Right atrium auricular region (tissue), 2 donors: ENCODE measurements at places on chromosomes 12 and 14.

- H3K27ac ChIP-seq: no peak overlapping the region
- H3K36me3 ChIP-seq: no peaks in the 10 kb centered on the region
- no peaks in the 10 kb centered on the region for H3K4me1 ChIP-seq
- H3K4me3 ChIP-seq: no peak overlapping the region
These were observed 520.5 kb downstream of the GLT1D1 start for GRCh38 chr12:129373746-129374145.

DNA sequence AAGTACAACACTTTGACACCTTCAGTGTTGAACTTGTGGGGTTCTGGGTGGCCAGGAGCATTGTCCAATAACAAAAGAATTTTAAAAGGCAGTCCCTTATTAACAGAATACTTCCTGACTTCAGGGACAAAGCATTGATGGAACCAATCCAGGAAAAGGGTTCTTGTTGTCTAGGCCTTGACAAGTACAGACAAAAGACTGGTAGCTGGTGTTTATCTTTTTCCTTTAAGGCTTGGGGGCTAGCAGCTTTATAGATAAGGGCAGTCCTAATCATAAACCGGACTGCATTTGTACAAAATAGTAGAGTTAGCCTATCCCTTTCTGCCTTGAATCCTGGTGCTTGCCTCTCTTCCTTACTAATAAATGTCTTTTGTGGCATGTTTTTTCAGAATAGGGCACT is 27.4 kb downstream of the FAM177A1 start:
- peaks cover 37% of the 10 kb centered on the region for H3K36me3 ChIP-seq
- H3K4me3 ChIP-seq: no peak overlapping the region
- DNase-seq: no peak
- no peaks in the 10 kb centered on the region for H3K4me1 ChIP-seq
- no peak overlapping the region for H3K27ac ChIP-seq

DNA sequence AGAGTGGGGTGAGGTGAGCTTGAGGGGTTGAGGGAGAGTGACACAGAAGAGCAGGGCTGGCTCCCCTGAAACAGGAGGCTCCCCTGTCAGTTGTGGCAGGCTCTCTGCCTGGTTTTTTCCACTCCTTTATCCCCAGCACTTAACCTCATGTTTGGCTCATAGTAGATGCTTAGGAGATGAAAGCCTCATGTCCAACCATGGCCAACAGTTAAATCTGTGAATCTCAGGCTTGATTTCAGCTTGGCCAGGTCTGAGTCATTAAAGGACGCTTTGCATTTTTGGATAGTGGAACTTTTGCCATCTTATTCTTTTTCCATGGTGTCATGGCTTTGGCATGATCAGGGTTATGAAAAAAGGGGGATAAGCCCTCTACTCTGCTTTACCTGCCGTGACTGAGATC is 117.2 kb downstream of the CACNA1C start:
- H3K27me3 ChIP-seq: no peaks in the 10 kb centered on the region
- no peaks in the 10 kb centered on the region for H3K4me1 ChIP-seq
- H3K4me3 ChIP-seq: no peak overlapping the region
- no peak for DNase-seq
- peak overlapping the region; percentile 51 for H3K27ac ChIP-seq
- H3K36me3 ChIP-seq: peaks cover 10% of the 10 kb centered on the region

GRCh38 chr14:70662080-70662479 is 20.4 kb downstream of the TTC9 start:
- peaks cover 24% of the 10 kb centered on the region for H3K4me1 ChIP-seq
- H3K27ac ChIP-seq: peak overlapping the region; percentile 19
- no peak for DNase-seq
- no peaks in the 10 kb centered on the region for H3K36me3 ChIP-seq
- no peaks in the 10 kb centered on the region for H3K27me3 ChIP-seq
- H3K4me3 ChIP-seq: no peak overlapping the region

GRCh38 chr12:103679421-103680170 is 92.5 kb downstream of the STAB2 start:
- H3K4me1 ChIP-seq: peaks cover 17% of the 10 kb centered on the region
- no peak for DNase-seq
- no peak overlapping the region for H3K27ac ChIP-seq
- no peaks in the 10 kb centered on the region for H3K36me3 ChIP-seq
- no peaks in the 10 kb centered on the region for H3K27me3 ChIP-seq
- no peak overlapping the region for H3K4me3 ChIP-seq

DNA sequence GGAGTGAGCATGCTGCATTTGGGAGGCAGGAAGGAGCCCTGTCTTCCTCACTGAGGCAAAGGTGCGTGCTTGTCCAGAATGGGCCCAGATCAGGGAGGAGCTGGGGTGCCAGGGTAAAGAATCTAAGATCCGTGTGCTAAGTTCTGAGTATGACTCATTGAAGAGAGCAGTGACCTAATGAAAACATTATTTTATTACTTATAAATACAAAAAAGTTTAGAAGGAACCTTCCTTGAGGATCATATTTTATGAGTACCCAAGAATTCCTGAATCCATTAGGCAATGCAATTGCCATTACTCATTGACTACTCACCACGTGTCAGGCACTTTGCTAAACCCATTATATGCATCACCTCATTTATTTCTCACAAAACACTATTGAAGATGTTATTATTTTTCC is 264.7 kb downstream of the EGLN3 start:
- no peaks in the 10 kb centered on the region for H3K27me3 ChIP-seq
- no peak overlapping the region for H3K4me3 ChIP-seq
- no peaks in the 10 kb centered on the region for H3K36me3 ChIP-seq
- peaks cover 6% of the 10 kb centered on the region for H3K4me1 ChIP-seq
- no peak for DNase-seq

- H3K4me3 ChIP-seq: no peak overlapping the region
- H3K27ac ChIP-seq: no peak overlapping the region
- no peak for DNase-seq
These were observed 6.6 kb downstream of the PHB2 start for GRCh38 chr12:6963791-6964413.

GRCh38 chr12:106632797-106633450 is 50.1 kb downstream of the RFX4 start:
- no peak overlapping the region for H3K27ac ChIP-seq
- no peaks in the 10 kb centered on the region for H3K36me3 ChIP-seq
- H3K27me3 ChIP-seq: no peaks in the 10 kb centered on the region
- no peak for DNase-seq
- no peak overlapping the region for H3K4me3 ChIP-seq

GRCh38 chr12:125079084-125079483 is 13.8 kb downstream of the AACS start:
- H3K4me1 ChIP-seq: no peaks in the 10 kb centered on the region
- no peak overlapping the region for H3K4me3 ChIP-seq
- H3K27ac ChIP-seq: peak overlapping the region; percentile 32
- peaks cover 27% of the 10 kb centered on the region for H3K36me3 ChIP-seq
- DNase-seq: no peak
- H3K27me3 ChIP-seq: no peaks in the 10 kb centered on the region

DNA sequence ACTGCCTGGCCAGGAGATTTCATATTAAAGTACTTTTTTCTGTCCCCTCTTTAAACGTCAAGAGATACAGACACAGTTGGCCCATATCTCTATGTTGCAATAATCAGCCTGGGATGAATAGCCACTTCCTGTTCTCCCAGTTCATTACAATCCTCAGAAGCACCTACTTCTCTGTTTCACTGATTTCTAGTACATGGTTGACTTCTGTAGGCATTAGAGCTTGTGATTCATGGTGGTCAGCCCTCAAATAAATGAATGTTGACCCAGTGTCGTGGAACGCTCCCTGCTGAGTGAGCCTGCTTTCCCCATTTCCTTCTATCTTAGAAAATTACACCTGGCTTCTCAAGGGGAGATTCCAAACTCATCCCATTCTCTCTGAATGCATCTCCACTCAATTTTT is 416.7 kb downstream of the PDZRN4 start:
- no peaks in the 10 kb centered on the region for H3K4me1 ChIP-seq
- no peak for DNase-seq
- H3K27me3 ChIP-seq: no peaks in the 10 kb centered on the region

DNA sequence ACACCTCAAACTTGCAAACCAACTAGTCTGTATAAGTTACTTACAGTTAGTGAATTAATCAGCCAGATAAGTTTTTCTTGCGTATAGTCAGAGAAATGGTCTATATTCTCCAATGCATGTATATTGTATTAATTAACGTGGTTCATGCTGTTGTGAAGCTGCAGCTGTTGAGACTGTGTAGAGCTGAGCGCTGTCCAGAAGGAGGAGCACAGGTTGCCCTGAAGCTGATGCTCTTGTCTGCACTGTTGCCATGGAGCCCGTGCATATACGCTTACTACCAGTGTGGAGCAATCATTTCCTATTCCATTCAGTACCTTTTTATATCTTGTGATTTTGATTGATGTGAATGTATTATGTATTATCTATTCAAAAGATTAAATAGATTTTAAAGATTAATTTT is 74.3 kb upstream of the ARID2 start:
- H3K27ac ChIP-seq: no peak overlapping the region
- no peaks in the 10 kb centered on the region for H3K4me1 ChIP-seq
- H3K27me3 ChIP-seq: no peaks in the 10 kb centered on the region
- no peak overlapping the region for H3K4me3 ChIP-seq
- H3K36me3 ChIP-seq: no peaks in the 10 kb centered on the region

DNA sequence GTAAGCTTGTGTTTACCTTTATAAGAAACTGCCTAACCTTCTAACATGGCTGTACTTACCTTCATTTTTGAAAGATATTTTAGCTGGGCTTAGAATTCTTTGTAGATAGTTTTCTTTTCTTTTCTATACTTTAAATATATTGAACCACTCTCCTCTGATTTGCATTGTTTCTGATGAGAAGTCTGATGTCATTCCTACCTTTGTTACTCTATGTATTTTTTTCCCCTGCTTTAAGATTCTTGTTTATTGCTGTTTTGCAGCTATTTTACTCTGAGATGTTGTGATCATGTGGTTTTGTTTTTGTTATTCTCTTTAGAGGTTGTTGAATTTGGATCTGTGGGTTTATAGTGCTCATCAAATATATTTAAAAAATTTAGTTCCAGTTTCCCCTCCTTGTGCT is 31.8 kb downstream of the CNOT2 start:
- no peaks in the 10 kb centered on the region for H3K36me3 ChIP-seq
- no peak overlapping the region for H3K27ac ChIP-seq
- DNase-seq: no peak
- H3K27me3 ChIP-seq: no peaks in the 10 kb centered on the region
- H3K4me3 ChIP-seq: no peak overlapping the region
- peaks cover 16% of the 10 kb centered on the region for H3K4me1 ChIP-seq
